Stimulated activated CD4-positive, alpha-beta T cell treated with anti-CD3 and anti-CD28 coated beads, TNF-alpha, amount 100 ng/mL, for 24 hours (primary cell): ENCODE measurements at places on chromosomes 6 and 20.

DNA sequence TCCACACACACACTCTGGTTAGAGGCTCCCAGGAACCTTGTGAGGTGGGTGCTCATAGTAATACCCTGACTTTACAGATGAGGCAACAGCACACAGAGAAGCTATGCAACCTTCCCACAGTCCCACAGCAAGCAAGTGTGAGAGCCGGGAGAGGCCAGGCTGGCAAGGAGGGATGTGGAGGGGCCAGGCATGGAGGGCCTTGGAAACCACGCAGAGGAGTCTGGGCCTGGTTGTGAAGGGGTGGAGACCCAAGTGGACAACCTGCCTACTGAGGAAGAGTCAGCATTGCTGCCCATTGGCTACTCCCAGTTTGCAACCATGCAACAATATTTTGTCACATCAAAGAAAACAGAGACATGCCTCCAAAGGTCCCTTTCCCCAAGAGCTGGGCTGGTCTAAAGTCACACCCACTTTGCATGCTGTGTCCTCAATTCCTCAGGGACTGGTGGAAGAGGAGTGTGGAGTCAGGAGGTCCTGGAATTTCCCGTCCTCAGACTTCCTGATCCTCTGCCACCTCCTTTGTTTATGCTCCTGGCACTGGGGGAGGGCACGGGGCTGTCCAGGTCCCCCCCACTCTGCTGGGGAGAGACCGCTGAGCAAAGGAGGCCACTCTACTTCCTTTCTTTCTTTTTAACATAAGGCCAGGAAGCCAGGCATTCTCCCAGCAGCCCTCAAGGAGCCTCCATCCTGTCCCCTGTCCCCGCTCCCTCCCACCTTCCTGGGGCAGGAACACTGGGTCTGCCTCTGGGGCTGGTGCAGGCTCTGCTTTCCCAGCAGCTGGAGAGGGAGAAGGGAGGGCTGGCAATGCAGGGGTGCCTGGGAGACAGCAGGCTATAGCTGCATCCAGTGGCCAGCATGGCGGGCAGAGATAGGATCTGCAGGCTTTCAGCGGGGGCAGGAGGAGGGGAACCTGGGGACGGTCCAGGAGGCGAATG, 68.3 kb downstream of the NOL4L start:
- no peak for DNase-seq

DNA sequence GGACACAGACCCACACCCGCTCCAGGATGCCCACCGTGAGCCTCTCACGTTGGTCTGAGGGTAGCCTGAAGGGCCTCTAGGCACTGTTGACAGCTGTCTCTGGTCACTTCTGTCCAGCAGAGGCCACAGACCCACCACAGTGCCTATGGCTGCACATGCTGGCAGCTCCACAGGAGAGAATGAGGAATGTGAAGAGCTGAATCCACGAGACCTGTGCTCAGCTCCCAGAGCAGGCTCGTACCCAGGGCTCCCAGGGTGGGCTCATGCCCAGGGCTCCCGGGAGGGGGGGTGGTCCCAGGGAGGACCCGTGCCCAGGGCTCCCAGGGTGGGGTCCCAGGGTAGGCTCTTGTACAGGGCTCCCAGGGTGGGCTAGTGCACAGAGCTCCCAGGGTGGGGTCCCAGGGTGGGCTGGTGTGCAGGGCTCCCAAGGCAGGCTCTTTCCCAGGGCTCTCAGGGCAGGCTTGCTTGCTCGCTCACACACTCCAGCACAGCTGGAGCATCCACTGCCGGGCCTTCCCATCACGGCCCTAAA, 201.0 kb downstream of the SYNDIG1 start:
- DNase-seq: no peak

DNA sequence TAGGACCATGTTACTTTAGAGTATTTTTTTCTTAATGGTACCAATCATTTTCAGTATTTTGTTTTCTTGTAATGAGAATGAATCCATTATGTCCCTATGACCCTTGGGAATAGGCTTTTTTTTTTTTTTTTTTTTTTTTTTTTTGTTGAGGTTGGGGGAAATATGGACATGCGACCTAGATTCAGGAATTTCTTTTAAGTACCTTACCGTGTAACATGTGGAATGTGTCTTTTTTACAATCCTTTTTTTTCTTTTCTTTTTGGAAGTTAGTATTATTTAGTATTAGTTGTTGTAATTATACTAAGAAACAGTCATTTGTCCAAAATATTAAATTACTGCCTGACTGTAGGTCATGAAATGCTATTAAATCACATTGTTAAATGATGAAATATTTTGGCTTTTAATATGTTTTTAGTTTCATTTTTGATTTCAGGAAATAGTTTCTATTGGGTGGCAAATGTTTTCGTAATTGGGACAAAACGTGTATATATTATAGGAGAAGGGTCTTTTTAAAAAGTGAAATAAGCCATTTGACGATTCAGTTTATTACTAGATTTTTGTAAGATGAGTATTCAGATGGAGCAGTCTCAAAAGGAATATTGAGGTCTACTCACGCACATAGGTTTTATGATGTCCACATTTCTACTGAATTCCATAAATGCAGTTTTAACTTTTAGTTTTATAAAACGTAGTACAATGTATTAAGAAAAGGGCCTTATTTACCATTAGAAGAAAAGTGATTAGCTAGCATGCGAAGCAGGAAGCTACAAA, 4.9 kb downstream of the ARID1B start:
- no peak for DNase-seq

DNA sequence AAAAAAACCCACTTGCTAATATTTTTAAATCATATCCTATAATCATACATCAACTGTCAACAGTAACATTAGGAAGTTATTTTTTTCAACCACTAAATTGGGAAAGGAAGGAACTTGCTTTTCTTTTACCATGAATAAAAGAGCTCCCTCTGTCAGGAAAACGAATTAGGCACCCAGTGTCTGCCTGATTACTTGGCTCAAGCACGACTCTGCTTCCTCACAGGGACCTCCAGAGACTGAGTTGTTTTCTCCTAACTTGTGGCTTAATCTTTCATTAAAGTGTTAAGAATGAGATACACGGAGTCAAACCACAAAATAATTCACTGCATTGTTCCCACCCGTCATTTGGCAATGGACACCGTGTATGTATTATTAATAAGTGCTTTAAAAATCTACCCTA, 1405.1 kb upstream of the EYS start:
- DNase-seq: no peak

GRCh38 chr6:168158980-168159349, 80.0 kb upstream of the FRMD1 start:
- no peak for DNase-seq

DNA sequence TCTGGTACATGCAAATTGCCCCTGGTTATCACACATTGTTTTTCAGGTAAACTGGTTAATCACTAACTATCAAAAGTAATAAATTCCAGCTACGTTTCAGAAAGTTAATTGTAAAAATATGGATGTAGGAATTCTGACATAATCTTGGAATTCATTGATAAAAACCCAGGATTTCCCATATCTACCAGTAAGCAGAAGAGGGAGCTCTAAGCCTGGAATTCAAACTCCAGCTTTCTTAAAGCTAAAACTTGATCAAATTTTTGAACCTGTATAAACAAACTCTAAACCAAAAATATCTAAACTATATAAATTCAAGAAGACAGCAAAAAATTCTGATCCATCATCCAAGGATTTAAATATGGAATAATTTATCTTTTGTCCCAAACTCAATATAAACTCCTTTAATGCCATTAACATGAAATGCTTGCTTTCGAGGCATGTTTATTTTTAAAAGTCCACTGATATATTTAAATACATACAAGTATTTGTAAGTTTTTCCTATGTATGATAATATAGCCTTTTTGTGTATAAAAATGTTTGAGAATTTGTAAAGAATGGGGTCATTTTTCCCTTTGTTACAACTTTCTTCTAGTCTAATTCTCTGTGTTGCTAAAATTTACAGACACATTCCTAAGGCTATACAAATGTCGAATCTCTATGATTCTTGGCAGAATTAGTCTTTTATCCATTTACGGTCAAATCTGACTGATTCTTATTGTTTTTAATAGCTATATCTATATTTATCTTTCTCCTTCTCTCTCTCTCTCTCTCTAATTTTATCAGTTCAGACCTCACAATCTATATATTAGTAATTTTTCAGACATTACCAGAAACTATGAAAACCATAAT, 91.4 kb upstream of the RNF217 start:
- no peak for DNase-seq

DNA sequence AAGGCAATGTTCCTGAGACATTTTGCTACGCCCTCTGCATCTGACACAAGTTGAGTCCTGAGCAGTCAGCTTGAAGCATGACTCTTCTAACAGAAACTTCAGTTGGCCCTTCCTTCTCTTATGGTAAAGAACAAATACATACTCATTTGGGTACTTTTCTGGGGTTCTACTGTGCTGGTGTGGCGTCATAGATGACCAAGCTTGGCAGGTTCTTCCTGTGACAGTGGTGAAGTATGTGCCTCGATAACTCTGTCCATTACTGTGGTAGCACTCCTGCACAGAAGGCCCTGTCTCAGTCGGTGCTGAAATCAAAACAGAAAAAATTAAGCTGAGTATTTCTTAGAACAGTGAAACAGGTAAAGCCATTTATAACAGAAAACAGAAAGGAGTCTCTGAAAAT, 152.5 kb downstream of the SLC22A3 start:
- DNase-seq: no peak

DNA sequence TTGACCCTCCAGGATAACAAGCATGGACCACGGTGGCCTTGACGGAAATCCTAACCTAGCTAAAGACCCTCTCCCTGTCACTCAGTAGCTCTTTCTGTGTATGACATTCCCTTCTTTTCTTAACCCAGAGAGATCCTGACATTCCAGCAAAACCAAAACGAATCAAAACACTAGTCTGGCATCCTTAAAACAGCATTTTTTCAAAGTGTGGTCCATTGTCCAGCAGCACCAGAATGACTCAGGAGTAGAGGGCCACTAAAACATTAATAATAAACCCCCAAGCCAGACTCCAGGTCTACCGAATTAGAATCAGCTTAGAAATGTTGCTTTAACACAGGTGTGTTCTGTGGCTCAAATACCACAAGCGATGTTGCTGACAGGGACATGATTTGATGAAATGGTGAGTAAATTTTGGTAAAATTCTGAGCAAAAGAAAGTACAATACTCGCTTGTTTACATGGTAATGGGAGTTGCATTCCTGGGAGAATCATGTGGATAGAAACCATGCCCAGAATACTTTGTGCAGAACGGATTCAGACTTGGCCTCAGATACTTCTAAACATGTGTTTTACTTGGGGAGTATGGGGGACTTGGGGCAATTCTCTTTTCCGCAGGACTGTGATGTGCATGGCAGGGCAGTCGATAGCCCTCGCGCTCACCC, 174.2 kb upstream of the KCNG1 start:
- DNase-seq: no peak

DNA sequence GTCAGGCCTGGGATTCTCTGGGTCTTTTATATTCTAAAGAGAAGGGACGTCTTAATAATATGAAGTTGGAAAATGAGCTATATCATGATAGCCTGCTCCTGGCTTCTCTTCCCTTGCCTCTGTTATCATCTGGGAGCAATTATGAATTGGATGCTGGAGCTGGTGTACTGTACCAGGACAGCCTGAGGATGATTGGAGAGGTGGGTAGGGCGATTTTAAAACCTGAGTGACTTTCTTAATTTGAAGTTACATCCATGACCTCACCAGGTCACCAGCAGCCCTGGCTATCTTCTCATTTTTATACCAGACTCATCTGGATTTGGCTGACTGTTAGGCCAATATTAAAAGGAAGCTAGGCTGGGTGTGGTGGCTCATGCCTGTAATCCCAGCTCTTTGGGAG, 317.6 kb downstream of the CLIC5 start:
- no peak for DNase-seq

DNA sequence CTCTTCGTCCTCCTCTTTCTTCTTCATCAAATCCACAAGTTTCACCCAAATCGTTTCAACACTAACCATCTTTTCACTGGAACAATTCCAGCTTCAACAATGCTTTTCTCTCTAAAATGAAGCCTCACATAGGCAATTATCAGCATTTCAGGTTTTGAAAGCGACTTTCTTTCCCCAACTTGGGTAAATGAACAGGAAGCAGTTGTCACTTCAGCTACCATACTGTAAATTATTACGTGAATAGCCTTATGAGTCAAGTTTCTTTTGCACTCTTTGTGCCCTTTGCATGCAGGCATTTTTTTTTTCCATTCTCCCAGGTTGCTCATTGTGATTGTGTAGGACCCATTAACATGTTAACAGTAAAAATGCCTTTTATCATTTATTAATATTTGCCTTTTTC, 121.7 kb upstream of the BTBD3 start:
- no peak for DNase-seq

- no peak for DNase-seq
Measured at GRCh38 chr6:99711925-99712324, 105.3 kb downstream of the PRDM13 start.

GRCh38 chr6:33693186-33694105, 18.1 kb downstream of the UQCC2 start:
- no peak for DNase-seq
